ENCODE measurements at places on chromosomes 12 and 14. TPM values are rescaled to one million over a fixed set of nuclear protein-coding genes. Genes with fewer than 3 reads are reported as not detected.

CCDC184 gene
- total RNA-seq: 1.2 TPM

FGD4 gene
- 7.5 TPM for total RNA-seq

RTL1 gene
- total RNA-seq: not detected

INHBE gene
- 7.2 TPM for total RNA-seq

TAS2R9 gene
- total RNA-seq: not detected

LMBR1L gene
- total RNA-seq: 42.3 TPM

A2M gene
- 19.0 TPM for total RNA-seq

TMX1 gene
- total RNA-seq: 28.4 TPM

LRRK2 gene
- 1.9 TPM for total RNA-seq

DLGAP5 gene
- 1.1 TPM for total RNA-seq

PLEKHD1 gene
- total RNA-seq: not detected

SMCO2 gene
- not detected for total RNA-seq

CLEC4C gene
- total RNA-seq: not detected

SLC7A8 gene
- 4.3 TPM for total RNA-seq

HECTD4 gene
- 20.5 TPM for total RNA-seq

WDR89 gene
- total RNA-seq: 5.5 TPM

APOLD1 gene
- 2.0 TPM for total RNA-seq

OR6C74 gene
- not detected for total RNA-seq

KRT79 gene
- total RNA-seq: not detected

AQP6 gene
- total RNA-seq: not detected

DEGS2 gene
- total RNA-seq: 0.09 TPM

SLC5A8 gene
- not detected for total RNA-seq

PTHLH gene
- total RNA-seq: 0.35 TPM

TESPA1 gene
- total RNA-seq: not detected

ERC1 gene
- total RNA-seq: 12.0 TPM

HOXC13 gene
- total RNA-seq: not detected

BHLHE41 gene
- 2.0 TPM for total RNA-seq

OAS2 gene
- 0.47 TPM for total RNA-seq

FBRSL1 gene
- 6.8 TPM for total RNA-seq

C12orf50 gene
- total RNA-seq: not detected

KRT72 gene
- total RNA-seq: not detected

PRR4 gene
- total RNA-seq: not detected

TAS2R30 gene
- 0.26 TPM for total RNA-seq

VEZT gene
- total RNA-seq: 34.1 TPM

DUSP6 gene
- 46.2 TPM for total RNA-seq

EFS gene
- 8.6 TPM for total RNA-seq

CBLN3 gene
- total RNA-seq: 3.1 TPM

EPYC gene
- not detected for total RNA-seq

RBP5 gene
- not detected for total RNA-seq

BCL7A gene
- total RNA-seq: 2.0 TPM

IL22 gene
- not detected for total RNA-seq

POTEM gene
- not detected for total RNA-seq

LTBP2 gene
- total RNA-seq: 39.0 TPM

GPRC5A gene
- total RNA-seq: 8.1 TPM

SARNP gene
- total RNA-seq: 98.8 TPM

RERG gene
- total RNA-seq: 1.6 TPM

OR4Q3 gene
- not detected for total RNA-seq

RSRC2 gene
- total RNA-seq: 20.0 TPM

SLC2A14 gene
- not detected for total RNA-seq

KLHL33 gene
- 0.09 TPM for total RNA-seq

KCNK10 gene
- total RNA-seq: not detected

GUCY2C gene
- not detected for total RNA-seq

OTX2 gene
- total RNA-seq: not detected

SLCO1B1 gene
- not detected for total RNA-seq

FOXN3 gene
- total RNA-seq: 44.1 TPM

TSPAN19 gene
- not detected for total RNA-seq

TGFB3 gene
- 11.0 TPM for total RNA-seq

ASCL1 gene
- not detected for total RNA-seq

Measured in pericardium fibroblast (primary cell).